Epithelial cell of umbilical artery (primary cell): ENCODE measurements at places on chromosomes 3 and 15. TPM values are rescaled to one million over a fixed set of nuclear protein-coding genes. Genes with fewer than 3 reads are reported as not detected.

The SOX2 gene
- not detected in 2 replicates for total RNA-seq

The TTLL13 gene
- 0.15 TPM in 1 of 2 replicates, not detected in the other for total RNA-seq

The ZNF80 gene
- total RNA-seq: not detected in 2 replicates

The AEN gene
- total RNA-seq: 72.1 and 76.9 TPM in 2 replicates

The PPP1R14D gene
- total RNA-seq: not detected in 2 replicates

The TMEM207 gene
- total RNA-seq: not detected in 2 replicates

The GOLGA8A gene
- 10.7 and 18.1 TPM in 2 replicates for total RNA-seq

The GPR149 gene
- total RNA-seq: not detected in 2 replicates
